Hippocampal formation (tissue), 2 donors: ENCODE measurements at places on chromosomes 2 and 18.

GRCh38 chr2:190090148-190090547 lies 27.6 kb upstream of the MSTN start:
- DNase-seq, result no peak

- no peak for DNase-seq
Observed at GRCh38 chr2:237604391-237604790, 13.9 kb upstream of the RAB17 start.

DNA sequence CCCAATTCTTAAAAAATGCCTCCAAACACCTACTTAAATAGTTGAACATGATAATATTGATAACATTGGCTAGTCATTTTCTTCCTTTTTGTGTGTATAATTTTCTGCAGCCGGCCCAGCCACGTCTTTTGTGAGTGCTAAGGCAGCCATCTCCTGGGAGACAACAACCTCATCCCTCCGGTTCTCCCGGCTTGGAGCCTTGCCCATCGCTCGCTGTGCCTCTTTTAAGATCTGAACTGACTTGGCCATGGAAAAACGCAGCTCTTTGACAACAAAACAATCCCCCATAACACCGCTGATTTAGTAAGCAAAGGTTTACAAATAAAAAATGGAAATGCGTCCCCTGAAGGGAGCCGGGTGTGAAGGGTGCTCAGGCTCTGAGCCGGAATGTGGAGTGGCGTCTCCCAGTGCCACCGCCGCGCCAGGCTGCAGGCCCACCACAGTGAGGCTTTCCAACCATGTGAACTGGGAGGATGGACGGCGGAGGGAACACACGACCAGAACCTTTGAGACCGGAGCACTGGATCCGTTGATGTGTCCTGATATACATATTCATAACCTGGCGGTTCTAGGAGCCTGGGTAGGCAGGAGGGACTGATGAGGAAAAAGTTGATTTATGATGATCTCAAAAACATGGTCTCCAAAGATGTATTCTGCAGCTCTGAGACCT lies 87.4 kb downstream of the SMIM21 start:
- DNase-seq, result no peak

- DNase-seq, result no peak
Observed at GRCh38 chr2:136108463-136108862, 9.5 kb downstream of the CXCR4 start.

DNA sequence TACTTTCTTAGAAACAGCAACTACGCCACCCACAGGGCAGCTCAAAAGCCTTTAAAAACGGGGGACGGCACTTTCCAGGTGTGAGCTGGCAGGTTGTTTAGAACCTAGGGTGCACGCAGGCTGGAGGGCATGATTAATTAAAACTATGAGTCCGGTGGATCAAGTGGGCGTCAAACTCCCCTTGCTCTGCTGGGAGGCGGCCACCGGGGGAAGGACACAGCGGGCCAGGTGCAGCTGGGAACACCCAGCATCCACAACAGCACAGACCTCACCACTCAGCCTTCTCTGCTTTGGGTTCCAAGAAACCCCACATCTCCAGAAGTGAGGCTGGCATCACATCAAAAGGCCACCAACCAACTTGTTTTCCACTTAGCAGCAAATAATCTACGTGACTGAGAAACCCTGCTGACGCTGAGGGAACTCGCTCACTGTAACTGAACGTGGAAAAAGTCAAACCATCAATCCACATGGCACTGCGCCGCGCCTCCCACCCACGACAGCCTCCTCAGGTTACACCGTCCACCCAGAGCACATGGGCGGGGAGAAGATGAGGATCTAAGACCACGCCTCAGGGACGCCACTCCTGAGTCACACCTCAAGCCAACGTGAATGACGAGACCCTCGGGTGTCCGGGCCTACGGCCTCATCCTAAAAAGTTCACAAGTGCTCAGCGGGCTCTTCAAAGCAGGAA lies 118.2 kb downstream of the ZNF516 start:
- DNase-seq, result no peak

GRCh38 chr18:77557046-77557587 lies 307.5 kb downstream of the GALR1 start:
- DNase-seq, result no peak
